Amniotic stem cell (primary cell): ENCODE measurements at places on chromosomes 11 and 22.

- peak; percentile 77 for DNase-seq
Observed at GRCh38 chr11:11993839-11994238, 14.6 kb downstream of the DKK3 start.

GRCh38 chr11:43419460-43419859 is 60.7 kb downstream of the TTC17 start:
- DNase-seq = peak; percentile 3

GRCh38 chr11:9775398-9775779 is 111.5 kb downstream of the SWAP70 start:
- no peak for DNase-seq

DNA sequence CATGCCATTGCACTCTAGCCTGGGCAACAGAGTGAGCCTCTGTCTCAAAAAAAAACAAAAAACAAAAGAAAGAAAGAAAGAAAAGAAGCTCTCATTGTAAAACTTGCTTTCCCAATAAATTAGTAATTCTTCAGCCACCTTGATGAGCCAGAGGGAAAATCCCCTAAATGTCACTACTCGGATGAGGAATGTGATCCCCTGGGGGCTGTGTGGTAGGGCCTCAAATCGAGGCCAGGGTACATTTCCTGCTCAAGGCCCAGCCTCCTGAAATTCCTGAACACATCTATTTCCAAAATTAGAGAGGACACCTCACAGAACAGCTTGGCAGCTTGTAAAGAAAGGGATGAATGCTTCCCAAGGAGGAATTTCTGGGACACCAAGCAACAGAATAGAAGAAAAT is 147.1 kb upstream of the SESN3 start:
- DNase-seq = no peak

GRCh38 chr11:46850829-46851380 is 4.8 kb upstream of the CKAP5 start:
- DNase-seq = no peak

DNA sequence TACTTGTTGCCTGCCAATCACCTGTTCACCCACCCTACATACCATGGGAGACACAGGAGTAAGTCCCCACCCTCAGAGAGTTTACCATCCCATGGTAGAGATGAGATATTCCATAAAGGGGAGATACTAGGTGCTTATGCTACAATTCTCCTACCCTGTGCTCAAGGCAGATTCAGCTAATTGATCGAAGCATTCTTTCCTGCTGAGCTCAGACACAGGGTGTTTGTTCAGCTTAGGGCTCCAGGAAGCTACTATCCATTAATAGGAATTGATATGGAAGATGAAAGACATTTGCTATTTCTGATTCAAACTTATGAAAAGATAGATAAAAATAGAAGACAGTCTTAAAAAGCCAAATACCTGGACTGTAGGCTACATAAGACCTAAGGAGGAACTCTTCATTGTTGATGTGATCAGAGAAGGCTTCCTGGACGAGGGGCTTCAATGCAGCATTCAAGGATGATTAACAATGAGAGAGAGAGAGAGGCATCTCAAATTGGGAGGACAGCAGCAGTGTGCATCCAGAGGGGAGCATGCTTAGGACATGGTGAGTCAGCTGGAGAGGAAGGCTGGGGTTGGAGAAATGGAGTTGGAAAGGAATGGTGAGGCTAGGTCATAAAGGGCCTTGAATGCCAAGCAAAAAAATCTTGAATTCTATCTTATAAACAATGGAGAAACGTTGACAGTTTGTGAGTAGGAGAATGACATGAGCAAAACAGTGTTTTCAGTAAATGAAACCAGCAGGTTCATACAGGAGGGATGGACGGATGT is 15.0 kb downstream of the SYT13 start:
- no peak for DNase-seq

GRCh38 chr11:109390752-109391151 is 31.2 kb upstream of the C11orf87 start:
- DNase-seq = no peak

DNA sequence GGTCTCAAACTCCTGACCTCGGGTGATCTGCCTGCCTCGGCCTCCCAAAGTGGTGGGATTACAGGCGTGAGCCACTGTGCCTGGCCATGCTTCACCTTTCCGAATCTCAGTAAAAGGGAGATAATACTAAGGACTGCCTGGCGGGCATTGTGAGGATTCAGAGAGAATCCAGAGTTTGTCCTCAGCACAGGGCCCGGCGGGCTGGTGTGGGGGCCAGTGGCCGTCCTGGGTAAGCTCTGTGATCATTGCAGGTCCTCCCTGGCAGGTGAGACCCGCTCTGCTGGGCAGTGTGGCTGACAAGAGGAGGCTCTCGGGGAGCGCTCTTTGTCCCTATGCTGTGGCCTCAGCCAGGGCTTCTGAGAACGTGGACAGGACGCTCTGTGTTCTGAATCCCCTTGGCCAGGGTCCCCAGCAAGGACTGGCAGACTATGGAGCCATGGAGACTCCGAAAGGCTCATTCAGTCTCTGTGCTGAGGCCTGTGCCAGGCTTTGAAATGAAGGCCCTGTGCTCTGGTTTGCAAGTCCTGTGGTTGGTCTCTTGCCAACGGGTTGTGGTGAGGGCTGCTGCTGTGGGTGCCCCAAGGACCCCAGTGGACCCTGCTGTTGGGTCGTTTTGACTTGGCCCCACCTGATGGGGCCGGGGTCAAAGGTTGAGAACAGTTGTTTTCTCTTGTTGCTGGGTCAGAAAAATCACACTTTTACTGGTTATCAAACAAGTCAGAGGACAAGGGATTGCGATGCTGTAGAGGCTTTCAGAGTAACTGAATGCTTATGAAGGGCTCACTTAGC is 2.1 kb downstream of the TPCN2 start:
- no peak for DNase-seq

- no peak for DNase-seq
Observed at GRCh38 chr22:29757096-29757495, 9.7 kb downstream of the ZMAT5 start.

DNA sequence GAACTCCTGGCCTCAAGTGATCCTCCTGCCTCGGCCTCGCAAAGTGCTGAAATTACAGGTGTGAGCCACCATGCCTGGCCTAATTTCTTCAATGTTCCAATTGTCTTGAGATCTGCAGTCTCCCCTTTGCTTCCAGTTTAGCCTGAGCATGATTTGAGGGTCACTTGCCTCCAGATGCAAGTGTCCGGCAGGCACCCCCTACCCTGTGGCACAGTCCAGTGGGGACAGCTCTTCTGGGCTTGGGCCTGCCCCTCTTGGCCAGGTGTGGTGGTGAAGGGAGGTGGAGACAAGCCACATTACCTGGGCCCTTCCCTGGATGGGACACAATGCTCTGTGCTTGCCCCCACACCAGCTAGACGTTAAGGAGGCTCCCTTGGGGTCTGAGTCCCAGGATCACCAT is 21.3 kb upstream of the CACNG2 start:
- DNase-seq = no peak

- no peak for DNase-seq
Observed at GRCh38 chr22:46563381-46564083, 26.1 kb upstream of the CELSR1 start.

DNA sequence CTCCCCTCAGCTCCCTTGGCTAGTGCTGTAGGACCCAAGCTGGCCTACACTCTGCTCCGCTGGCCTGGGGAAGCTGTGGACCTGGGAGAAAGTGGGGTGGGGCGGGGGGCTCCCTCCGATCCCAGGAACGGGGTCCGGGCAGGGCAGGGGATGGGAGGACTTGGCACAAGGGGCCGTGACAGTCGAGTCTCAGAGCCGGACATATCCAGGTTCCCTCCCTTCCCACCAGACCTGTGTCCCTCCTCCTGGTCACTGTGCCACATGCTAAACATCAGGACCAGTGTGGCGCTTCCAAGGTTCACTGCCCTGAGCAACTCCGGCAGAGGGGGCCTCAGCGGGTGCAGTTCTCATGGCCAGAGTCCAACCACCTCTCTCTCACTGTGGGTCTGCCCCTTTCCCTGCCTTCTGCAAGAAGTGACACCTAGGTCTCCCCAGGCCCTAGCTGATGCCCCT is 2.0 kb downstream of the DUSP8 start:
- no peak for DNase-seq

- DNase-seq = no peak
Observed at GRCh38 chr11:125952559-125952958, 6.7 kb downstream of the VSIG10L2 start.

DNA sequence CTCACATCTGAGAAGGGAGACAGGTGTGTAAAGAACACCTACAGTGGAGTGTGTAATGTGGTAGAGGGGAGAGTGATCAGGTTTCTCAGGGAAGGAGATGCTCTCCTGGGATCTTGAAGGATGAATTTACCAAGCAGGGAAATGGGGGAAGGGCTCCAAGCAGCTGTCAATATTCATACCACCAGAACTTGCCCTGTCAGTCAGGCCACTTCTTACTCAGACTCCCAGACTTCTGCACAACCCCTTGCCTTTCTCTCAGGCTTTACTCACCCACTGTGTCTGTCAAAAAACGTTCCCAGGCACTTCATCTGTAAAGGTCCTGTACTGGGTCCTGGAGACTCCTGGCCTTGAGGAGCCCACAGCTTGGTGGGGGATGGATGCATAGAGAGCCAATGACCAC is 14.0 kb upstream of the FCHSD2 start:
- DNase-seq = no peak

GRCh38 chr11:126956635-126957034 is 43.9 kb downstream of the KIRREL3 start:
- no peak for DNase-seq

DNA sequence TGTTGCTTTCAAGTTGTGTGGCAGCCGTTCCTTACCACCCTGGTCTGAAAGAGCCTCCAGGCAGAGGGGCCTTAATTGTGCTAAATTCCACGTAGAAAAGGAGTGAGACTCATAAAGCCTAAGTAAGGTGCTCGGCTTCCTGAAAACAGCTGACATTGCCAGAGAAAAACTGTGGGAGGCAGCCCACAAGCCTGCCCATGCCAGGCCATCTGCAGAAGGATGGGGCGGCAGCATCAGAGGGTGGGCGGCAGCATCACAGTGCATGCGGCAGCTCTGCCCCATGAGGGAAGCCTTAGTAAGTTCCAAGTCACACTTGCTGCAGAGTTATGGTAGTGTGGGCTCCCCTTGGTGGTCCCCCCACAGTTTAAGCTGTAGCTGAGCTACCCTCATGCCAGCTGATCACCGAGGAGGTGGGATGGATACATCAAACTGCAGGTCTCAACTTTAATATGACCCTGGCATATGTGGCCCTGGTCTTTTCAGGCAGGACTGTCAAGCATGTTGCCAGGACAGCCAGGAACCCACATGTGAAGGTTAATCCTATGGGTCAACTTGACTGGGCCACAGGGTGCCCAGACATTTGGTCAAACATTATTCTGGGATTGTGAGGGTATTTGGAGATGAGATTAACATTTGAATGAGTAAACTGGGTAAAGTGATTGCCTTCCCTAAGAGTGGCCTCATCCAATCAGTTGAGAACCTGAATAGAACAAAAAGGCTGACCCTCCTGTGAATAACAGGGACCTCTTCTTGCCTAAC is 3.1 kb upstream of the EIF3F start:
- DNase-seq = no peak

DNA sequence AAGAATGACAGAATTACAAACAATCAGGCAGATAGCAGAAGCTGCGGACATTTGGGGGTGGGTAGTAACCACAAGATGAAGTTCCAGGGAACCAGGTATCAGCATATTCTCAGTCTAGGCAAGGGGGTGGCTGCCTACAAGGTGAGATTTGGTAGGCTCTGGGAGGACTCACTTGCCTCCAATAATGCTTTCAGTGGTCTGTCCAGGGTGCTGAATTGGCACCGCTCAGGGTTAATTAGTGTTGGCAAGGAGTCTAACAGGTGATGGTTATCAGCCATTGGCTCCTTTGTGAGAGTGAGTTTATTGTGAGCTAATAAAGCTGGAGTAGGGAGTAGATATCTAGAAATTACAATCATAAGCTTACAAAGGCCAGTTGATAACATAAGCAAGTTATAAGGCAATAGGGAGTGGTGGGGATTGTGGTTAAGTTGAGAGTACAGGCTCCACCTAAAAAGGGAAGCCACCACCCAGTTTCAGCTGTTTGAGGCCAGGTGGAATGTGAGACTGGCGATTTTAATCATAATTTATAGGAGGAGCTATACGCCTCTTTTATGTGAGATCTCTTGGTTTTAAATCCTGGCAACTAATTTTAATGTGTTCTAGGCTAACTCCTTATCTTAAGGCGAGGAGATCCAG is 320.5 kb downstream of the MIAT start:
- no peak for DNase-seq
